ENCODE measurements at places on chromosomes 1 and 21.
A peak's percentile ranks its signal among the peaks of the same experiment; 100 is the strongest.

DNA sequence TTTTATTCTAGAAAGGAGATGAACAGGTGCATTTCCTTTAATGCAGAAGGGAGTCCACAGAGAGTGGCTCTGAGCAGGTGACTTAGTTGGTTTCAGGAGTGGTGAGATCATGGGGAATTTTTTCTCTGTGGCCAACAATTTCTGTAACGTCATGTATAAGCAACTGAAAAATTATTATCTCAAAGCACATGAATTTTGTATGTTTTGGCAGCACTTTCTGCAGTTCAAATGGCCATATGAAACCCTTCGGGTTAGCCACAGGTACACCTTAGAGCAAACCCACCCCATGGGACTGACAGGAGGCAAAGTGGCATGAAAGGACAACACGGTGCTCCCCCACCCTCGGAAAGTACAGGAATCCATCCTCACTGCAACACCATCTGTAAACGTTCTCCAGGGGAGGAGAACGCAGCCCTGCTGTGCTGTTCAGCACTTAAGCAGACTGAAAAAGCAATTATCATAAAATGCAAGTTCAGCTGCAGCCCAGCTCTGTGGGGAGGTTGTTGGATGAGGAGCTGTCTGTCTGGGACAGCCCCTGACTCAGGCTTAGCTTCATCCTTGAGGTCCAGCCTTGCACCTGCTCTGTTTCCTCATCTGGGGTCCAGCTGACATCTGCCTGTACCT lies 55.8 kb upstream of the CLDN14 start:
- peak; percentile 23 for DNase-seq

DNA sequence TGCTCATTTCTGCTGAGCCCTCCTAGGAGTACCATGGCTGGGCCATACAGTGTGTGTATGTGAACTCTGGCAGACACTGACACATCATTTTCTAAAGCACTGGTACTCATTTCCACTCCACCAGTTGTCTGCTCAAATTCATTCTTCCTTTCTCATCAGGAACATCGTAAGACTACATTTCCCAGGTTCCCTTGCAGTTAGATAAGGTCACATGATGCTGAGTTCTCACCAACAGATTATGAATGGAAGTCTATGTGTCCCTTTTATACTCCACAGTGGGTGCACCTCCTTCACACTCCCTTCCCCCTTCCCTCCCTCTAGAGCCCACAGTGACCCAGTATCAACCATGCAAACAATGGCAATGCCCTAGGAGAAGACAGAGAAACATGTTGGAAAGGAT lies 38.3 kb upstream of the PAX7 start:
- DNase-seq = no peak

GRCh38 chr1:211281320-211282022 lies 22.3 kb downstream of the RCOR3 start:
- DNase-seq = no peak

DNA sequence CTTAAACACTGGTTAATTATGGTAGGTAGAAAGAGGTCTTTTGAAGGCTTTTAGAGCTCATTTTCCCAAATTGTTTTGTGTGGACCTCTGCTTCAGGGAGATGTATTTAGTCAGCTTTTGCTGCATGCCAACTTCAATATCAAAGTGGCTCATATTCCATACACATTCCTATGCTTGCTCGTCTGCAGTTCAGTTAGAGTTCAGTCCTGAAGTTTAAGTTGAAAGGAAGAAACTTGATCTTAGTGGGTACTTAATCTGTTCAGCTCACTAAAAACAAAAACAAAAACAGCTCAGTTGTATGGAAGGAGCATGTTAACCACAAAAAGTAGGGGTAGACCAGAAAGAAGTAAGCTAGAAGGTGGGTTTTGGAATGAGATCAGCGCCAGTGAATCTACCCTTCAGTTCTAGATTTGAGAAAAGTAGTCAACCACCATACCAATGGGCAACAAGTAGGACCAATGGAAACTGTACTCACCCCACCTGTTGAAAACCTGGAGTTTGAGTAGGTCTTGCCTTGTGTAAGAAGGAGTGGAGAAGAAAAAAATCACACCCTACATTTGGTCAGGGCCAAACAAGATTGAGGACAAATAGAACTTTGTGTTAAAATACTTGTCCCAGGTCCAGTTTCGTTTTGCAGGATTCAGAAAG lies 58.0 kb downstream of the LEPR start:
- DNase-seq = no peak

GRCh38 chr1:201681375-201681774 lies 142.4 kb downstream of the NAV1 start:
- DNase-seq = no peak

GRCh38 chr1:30822006-30822405 lies 64.4 kb upstream of the LAPTM5 start:
- no peak for DNase-seq

DNA sequence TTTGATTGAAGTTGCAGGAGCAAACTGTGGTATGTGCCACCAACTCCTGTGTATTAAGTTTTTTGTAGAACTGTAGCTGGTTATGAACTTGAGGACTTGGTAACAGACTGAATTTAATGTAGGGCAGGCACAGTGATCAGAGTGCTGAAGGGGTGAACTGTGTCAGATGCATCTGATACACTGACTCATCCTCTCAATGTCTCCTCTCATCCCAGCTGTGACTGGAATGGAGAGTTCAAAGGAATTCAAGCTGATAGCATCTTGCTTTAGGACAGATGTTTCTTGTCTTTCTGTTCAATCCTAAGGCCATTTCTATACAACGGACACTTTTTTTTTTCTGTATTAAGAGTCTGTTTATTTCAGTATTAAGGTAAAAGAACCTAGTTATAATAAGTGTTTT lies 25.0 kb upstream of the GBP1 start:
- DNase-seq = no peak

DNA sequence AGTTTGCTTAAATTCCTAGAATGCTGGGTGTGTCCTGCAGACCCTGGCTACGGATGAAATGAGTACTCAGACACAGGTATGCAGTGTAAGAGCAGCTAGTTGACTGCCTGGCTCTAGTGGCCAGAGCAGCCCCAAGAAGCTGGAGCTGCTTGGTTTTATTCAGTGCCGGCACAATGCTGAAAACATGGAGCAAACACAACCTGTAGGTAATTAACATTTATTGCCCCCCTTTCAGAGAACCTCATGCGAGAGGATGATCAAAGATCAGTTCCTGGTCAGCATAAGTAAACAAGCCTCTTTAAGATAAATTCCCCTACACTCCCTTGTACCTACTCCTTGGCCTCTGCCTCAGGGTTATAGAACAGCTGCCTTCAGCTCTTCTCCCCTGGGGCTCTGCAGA lies 43.2 kb downstream of the MRPS6 start:
- no peak for DNase-seq

GRCh38 chr1:56199956-56200355 lies 379.4 kb downstream of the PLPP3 start:
- DNase-seq = no peak

DNA sequence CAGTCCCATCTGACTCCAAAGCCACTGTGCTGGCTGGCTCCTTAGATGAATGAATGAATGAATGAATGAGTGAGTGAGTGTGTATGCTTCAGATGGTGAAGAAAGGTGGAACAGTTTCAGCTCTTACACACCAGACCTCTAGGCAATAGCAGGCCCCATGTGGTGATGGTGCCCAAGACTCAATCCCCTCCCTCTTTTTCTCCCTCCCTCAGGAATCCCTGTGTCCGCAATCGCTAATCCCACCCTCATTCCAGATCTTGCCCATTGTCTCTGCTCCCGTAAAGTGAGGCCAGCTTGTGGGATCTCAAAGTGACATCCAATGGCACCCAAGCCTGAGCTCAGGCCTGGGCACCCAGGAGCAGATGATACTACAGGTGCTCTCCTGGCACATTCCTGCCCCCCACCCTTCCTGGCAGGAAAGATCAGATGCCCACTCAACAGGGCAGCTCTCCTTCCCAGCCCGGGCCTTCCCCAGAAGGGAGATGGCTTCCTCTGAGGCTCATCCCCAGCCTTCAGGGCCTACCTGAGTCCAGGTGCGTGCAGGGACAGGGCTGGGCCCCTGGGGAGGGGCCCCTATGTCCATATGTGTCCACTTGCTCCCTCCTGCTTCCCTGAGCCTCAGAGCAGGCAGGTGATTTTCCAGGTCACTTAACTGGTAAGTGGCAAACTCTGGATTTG lies 106.4 kb downstream of the HMGB4 start:
- DNase-seq = no peak

DNA sequence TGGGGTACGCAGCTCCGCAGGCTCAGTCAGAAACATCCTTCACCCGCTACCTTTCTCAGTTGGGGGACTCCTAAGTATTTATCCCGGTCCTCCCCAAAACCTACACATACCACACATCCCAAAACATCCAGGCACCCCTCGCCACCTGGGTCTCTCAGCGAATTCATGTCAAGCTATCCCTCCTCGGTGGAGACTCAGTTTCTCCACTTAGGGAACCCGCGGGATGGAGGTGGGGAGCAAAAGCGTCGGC lies 1.3 kb upstream of the ZBTB7B start:
- no peak for DNase-seq

DNA sequence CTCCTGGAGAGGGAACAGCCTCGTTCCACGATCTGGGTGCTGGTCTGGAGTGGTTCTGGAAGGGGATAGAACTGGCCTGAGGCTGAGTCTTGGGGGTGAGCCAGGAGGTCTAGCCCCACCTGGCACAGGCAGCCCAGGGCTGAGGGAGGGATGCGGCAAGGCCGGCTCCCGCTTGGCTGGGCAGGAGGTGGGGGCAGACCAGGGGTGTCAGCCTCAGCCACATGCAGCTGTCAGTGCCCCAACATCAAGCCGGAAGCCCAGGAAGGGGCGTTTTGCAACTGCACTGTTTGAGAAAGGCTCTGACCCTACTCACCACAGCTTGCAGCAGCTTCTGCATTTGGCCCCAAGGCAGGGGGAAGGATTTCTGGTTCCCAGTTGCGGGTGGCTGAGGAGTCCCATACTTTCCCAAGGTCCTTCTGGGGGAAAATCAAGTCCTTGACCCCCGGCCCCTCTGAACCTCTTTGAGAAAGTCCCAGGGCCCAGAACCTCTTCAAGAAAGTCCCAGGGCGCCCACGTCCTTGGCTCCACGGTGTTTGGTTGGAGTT lies 2.0 kb downstream of the EFHD2 start:
- no peak for DNase-seq

DNA sequence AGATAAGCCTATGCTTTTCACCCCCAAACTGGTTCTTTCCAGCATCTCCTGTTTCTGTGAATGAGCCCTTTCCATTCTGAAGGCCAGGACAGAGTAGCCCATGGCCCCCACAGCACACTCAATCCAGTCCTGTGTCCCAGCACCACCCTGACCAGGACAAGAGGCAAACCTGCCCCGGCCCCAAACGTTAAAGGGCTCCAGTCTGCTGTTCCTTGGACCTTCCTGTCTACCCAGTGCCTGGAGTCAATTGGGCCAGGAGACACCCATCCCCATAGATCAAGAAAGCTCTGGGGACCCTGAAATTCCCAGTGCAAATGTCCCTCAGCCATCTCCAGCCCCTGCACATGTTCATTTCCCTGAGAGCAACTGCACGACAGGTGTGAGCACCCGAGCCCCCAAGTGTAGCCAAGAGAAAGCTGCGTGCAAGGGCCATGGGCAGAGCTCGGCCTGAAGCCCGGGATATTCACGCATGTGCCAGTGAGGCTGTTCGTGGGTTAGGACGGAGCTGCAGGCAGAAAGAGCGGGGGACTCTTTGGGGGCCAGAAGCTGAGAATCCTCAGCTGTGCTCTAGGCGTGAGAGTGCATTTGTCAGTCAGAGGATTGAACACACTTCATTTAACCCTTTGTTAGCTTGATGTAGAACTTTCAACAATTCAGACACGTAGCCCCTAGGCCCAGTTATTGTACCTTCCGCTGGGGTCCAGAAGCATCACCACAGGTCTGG lies 4.2 kb upstream of the RIPK4 start:
- no peak for DNase-seq

DNA sequence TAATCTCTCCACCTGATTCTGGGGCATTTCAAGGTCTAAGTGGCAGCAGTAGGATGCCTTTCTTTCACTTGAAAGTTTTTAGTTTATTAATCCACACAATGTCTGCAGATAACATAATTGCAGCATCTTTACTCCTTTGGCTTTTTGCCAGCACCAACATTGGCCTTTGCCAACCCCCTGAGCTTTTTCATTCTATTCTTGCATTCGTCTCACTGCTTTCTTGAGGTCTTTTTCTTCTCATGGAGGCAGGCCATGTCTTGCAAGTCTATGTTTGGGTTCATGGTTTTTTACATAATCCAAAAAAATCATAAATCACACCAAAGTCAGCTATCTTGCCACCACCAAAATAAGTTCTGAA lies 30.4 kb upstream of the COG2 start:
- no peak for DNase-seq

GRCh38 chr21:19353256-19353655 lies 949.7 kb upstream of the TMPRSS15 start:
- no peak for DNase-seq

DNA sequence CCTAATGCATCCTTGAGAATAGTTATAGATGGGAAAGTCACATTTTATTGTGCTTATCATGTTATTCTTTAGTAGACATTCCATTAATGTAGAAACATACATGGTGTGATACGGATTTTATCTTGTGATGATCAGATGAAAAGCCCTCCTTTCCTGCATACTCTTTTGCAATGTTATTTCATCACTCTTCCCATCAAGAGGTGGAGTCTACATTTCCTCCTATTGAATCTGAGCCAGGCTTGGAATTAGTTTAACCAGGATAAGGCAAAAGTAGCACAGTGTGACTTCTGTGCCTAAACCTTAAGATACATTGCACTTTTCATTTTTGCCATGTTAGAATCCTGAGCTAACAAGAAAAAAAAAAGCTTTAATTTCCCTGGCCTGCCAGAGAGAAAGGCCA lies 393.7 kb upstream of the ST6GALNAC5 start:
- DNase-seq = no peak

GRCh38 chr1:170959385-170959784 lies 24.1 kb downstream of the MROH9 start:
- no peak for DNase-seq

DNA sequence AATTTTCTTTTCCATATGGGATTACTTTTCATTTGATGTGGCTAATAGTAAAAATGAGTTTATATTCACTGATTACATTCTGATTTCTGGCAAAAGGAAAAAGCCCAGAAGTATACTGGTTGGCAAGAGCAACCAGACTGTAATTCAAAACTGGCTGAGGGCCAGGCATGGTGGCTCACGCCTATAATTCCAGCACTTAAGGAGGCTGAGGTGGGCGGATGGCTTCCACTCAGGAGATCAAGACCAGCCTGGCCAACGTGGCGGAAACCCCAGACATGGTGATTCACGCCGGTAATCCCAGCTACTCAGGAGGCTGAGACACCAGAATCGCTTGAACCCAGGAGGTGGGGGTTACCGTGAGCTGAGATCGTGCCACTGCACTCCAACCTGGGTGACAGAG lies 14.5 kb downstream of the SYT11 start:
- DNase-seq = no peak

GRCh38 chr1:232166942-232167341 lies 463.0 kb downstream of the SIPA1L2 start:
- DNase-seq = no peak

DNA sequence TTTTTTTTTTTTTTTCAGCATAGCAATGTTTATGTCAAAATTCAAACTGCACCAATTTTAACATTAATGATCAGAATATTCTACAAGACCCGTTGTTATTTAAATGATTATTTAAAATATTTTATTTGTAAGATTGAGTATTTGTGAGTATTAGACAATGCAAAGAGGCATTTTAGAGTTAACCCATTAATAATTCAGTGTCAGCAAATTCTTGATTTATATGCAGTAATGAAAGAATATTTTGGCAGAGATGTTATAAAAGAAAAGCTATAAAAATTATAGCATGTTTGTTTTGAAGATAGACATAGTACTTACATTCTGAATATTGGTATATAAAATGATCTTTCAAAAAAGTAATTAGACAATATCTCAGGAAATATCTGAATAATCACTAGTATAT lies 269.5 kb upstream of the ZRANB2 start:
- no peak for DNase-seq

Measured in NCI-H1417 treated with DMSO at 0.1 percent for 48 hours (cell line).